ENCODE measurements at places on chromosomes 6 and 20. TPM values are rescaled to one million over a fixed set of nuclear protein-coding genes. Genes with fewer than 3 reads are reported as not detected.

PRICKLE4 gene
- 0.81 TPM for total RNA-seq

RIPOR3 gene
- 0.08 TPM for total RNA-seq

CYP21A2 gene
- total RNA-seq: not detected

COL20A1 gene
- 0.81 TPM for total RNA-seq

All from A549 treated with GW870086 at 1 μM for 4 hours (cell line).